ENCODE measurements at places on chromosomes 7 and 10.

DNA sequence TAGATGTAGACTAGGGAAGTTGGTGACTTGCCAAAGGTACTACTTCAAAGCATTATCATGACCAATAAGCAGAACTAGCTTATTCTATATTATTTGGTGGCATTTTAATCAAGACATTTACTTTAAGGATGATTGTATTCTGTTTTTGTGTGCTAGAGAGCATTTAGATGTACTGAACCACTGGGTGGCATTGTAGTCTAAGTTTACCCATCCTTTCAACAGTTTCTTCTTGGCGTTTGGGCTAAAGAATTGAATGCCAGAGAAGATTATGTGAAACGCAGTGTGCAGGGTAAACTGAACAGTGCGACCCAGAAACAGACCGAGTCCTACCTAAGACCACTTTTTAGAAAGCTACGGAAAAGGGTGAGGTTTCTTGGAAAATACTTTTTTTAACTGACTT lies 26.8 kb downstream of the PRPF18 start:
- no peaks in the 10 kb centered on the region for H3K4me1 ChIP-seq
- H3K27me3 ChIP-seq = no peaks in the 10 kb centered on the region
- H3K4me3 ChIP-seq = no peak overlapping the region
- no peak for DNase-seq

- no peak overlapping the region for H3K27ac ChIP-seq
- H3K36me3 ChIP-seq = peaks cover 27% of the 10 kb centered on the region
- no peak overlapping the region for H3K4me3 ChIP-seq
- H3K27me3 ChIP-seq = no peaks in the 10 kb centered on the region
Measured at GRCh38 chr10:70164163-70164562, 6.2 kb downstream of the SAR1A start.

- DNase-seq = no peak
- no peak overlapping the region for H3K4me3 ChIP-seq
- H3K27ac ChIP-seq = no peak overlapping the region
- peaks cover 4% of the 10 kb centered on the region for H3K4me1 ChIP-seq
- no peaks in the 10 kb centered on the region for H3K27me3 ChIP-seq
- H3K36me3 ChIP-seq = peaks cover 8% of the 10 kb centered on the region
Measured at GRCh38 chr7:22858640-22859561, 36.3 kb upstream of the TOMM7 start.

GRCh38 chr7:39509436-39509835 lies 56.8 kb upstream of the YAE1 start:
- no peaks in the 10 kb centered on the region for H3K27me3 ChIP-seq
- no peaks in the 10 kb centered on the region for H3K4me1 ChIP-seq
- H3K36me3 ChIP-seq = no peaks in the 10 kb centered on the region
- H3K27ac ChIP-seq = no peak overlapping the region

DNA sequence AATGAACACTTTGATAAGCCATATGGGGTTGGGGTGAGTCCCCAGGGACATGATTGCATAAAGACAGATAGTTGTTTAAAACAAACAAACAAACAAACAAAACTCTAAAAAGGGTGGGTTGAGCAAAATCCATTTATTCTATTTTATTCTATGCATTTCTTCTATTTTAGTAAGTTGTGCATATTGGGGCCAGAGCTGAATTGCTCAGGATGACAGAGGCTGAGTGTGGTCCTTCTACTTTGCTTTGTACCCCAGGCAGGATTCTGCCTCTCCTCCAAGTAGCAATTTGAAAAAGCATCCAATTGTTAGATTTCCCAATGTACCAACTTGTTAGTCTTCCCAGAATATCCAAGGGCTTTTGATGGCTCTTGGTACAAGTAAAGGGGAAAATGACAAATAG lies 29.2 kb upstream of the XPNPEP1 start:
- no peaks in the 10 kb centered on the region for H3K27me3 ChIP-seq
- H3K36me3 ChIP-seq = no peaks in the 10 kb centered on the region
- no peak overlapping the region for H3K27ac ChIP-seq
- DNase-seq = no peak

GRCh38 chr10:7230951-7231350 lies 179.9 kb downstream of the SFMBT2 start:
- H3K4me1 ChIP-seq = no peaks in the 10 kb centered on the region
- peaks cover 25% of the 10 kb centered on the region for H3K36me3 ChIP-seq
- no peaks in the 10 kb centered on the region for H3K27me3 ChIP-seq
- DNase-seq = no peak
- H3K27ac ChIP-seq = no peak overlapping the region

DNA sequence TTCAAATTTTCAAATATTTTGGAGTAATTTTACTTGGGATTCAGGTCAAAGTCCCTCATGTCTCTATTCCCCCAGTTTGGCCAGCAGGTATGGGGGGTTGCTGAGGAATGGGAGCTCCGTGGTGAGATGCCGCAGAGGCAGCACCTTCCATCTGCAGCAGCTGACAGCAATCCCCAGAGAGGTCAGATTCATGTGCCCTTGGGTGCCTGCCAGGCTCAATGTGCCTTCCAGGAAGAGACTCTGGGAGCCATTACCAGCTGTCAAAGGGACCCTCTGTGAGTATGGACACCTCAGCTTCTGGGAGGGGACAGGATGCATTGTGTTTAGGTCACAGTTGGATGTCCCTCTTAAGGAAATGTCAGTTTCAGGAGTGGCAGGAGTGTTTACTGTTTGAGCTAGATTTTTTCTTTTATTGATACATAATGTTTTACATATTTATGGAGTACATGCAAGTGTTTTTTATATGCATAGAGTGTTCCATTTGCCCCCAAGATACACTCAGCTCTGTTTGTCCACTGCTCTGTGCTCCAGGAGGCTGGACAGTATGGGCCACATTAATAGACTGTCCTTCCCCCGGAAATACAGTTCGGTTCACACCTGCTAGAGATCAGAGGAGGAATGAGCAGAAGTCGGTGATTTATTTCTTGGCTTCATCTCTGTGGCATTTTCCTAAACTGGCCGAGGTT lies 75.3 kb upstream of the GRB10 start:
- no peak overlapping the region for H3K27ac ChIP-seq
- H3K4me3 ChIP-seq = no peak overlapping the region
- H3K36me3 ChIP-seq = no peaks in the 10 kb centered on the region
- H3K4me1 ChIP-seq = no peaks in the 10 kb centered on the region
- DNase-seq = no peak
